ENCODE measurements at places on chromosomes 13 and 19.

DNA sequence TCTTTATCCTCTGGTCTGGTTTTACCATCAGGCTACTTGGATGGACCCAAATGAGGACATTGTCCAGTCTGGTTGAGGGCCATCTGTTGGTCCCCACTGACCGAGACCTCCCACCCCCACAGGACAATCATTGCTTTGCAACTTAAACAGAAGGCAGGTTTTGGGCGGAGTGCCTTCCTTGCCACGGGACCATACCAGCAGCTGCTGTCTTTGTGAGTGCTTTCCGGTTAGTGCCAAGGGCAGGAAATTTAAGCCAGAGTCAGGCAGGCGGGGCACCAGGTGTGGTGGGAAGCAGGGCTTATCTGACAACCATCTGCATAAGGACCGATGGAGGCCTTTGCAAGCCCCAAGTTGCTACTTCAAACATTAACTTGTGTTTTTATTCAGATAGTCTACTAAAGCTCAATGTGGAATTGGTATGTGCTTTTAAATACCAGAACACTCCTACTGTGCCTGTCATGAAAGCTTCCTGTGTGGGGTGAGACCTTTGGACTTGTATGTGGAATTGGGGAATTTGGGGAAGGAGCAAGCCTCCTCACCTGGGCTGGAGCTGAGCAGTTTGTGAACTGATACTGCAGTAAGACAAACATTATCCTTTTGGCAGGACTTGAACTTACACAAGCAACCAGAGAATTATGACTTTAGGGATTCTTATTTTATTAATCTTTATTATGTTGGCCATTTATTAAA lies 39.3 kb upstream of the UBE2L5 start:
- no peak for DNase-seq

- DNase-seq = no peak
These were observed 5.9 kb downstream of the MTMR6 start for GRCh38 chr13:25281193-25281934.

GRCh38 chr13:111278743-111279652 lies 41.4 kb upstream of the TEX29 start:
- DNase-seq = no peak

DNA sequence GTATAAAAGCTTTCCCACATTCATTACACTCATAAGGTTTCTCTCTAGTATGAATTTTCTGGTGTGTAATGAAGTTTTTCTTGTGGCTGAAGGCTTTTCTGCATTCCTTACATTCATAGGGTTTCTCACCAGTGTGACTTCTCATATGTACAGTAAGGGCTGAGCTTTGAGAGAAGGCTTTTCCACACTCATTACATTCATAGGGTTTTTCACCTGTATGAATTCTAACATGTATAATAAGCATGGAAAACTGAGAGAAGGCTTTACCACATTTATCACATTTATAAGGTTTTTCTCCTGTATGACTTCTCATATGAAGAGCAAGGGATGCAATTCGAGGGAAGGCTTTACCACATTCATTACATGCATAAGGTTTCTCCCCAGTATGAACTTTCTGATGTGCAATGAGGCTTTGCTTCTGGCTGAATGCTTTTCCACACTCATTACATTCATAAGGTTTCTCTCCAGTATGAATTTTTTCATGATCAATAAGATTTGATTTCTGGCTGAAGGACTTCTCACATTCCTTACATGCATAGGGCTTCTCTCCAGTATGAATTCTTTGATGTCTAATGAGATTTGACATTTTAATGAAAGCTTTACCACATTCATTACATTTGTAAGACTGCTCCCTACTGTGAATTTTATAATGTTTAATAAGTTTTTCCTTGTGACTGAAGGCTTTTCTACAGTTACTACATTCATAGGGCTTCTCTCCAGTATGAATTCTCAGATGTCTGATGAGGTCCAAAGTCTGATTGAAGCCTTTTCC lies 42.6 kb downstream of the ZNF527 start:
- DNase-seq = no peak

DNA sequence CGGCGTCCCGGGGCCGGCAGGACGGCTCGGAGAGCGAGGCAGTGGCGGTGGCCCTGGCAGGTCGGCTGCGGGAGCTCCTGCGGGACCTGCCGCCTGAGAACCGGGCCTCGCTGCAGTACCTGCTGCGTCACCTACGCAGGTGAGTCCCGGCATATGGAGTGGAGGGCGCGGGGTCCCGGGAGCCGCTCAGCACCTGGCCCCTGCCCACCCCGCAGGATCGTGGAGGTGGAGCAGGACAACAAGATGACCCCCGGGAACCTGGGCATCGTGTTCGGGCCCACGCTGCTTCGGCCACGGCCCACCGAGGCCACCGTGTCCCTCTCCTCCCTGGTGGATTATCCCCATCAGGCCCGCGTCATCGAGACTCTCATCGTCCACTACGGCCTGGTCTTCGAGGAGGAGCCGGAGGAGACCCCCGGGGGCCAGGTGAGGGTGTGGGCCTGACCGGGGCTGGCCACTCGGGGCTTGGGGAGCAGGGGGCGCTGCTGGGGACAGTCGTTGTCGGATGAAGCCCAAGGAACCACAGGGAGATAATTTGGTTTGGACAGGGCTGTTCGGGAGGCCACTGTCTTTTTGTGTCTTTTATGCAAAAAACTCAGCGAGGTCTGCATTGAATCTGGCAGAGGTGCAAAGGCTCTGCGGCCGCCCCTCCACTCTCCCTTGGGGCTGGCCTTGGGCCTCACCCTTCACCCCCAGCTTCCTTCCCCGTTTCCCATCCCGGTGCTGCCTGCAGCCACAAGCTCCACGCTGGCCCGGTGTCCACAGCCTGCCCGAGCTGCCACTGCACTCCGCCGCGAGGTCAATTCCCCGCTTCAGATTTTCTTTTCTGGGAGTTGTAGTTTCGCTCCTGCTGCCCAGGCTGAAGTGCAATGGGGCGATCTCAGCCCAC lies 12.0 kb downstream of the POLR2E start:
- no peak for DNase-seq
